CD4-positive, alpha-beta T cell treated with Interleukin-10 for 1 hour (primary cell): ENCODE measurements at places on chromosomes 11 and 22.

GRCh38 chr11:30155428-30155827 is 75.4 kb upstream of the FSHB start:
- no peak for DNase-seq

DNA sequence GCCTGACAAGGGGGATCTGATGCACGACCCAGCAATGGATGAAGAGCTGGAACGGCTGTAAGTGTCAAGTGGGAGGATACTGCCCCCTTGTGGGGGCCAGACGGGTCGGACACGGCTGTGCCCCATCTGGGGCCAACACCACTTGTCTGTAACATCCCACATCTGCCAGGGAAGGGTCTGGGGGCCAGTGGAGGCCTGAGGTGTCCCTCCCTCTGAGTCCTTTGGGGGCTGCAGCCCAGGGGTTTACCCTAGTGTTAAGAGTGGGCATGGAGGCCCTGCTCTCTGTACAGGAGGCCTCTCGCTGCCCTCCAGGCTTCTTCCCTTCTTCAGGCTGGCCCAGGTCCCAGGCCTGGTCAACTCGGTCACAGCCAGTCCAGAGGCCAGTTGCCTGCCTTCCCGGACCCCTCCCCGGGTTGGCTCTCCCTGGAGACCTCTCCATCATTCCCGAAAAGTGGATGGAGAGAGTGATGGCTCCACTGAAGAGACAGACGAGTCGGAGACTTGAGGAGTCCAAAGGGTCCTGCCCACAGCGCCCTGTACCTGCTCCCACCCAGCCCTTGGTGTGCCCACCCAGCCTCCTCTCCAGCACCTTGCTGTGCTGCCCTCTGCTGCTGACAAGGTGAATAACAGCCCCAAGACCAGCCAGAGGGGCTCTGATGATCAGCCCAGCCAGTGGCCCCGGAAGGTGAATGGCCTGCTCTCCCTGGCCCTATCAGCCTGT is 15.4 kb downstream of the ARFGAP2 start:
- DNase-seq: peak; percentile 63

- DNase-seq: peak; percentile 86
These were observed 84.4 kb upstream of the SEPTIN5 start for GRCh38 chr22:19629720-19630419.

GRCh38 chr11:66136752-66137123 is 66.7 kb downstream of the PACS1 start:
- DNase-seq: no peak

GRCh38 chr11:121688055-121688491 is 235.3 kb upstream of the SORL1-AS1 start:
- DNase-seq: no peak

DNA sequence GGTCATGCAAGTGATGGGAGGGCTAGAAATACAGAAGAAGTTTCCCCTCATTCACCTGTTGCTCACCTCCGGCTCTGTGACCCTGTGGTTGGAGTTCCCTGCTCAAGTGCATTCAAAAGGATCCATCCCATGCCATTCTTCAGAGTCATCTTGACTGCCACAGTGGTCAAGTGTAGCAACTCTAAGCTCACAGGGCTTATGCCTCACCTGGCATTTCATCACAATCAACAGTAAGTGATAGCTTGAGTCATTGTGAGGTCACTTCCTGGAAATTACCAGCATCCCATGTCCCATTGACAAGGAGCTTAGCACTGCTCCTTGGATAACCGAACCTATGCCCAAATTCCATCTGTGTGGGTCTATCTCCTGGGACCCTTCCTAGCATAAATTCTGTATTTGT is 55.6 kb downstream of the OR4C45 start:
- DNase-seq: no peak

DNA sequence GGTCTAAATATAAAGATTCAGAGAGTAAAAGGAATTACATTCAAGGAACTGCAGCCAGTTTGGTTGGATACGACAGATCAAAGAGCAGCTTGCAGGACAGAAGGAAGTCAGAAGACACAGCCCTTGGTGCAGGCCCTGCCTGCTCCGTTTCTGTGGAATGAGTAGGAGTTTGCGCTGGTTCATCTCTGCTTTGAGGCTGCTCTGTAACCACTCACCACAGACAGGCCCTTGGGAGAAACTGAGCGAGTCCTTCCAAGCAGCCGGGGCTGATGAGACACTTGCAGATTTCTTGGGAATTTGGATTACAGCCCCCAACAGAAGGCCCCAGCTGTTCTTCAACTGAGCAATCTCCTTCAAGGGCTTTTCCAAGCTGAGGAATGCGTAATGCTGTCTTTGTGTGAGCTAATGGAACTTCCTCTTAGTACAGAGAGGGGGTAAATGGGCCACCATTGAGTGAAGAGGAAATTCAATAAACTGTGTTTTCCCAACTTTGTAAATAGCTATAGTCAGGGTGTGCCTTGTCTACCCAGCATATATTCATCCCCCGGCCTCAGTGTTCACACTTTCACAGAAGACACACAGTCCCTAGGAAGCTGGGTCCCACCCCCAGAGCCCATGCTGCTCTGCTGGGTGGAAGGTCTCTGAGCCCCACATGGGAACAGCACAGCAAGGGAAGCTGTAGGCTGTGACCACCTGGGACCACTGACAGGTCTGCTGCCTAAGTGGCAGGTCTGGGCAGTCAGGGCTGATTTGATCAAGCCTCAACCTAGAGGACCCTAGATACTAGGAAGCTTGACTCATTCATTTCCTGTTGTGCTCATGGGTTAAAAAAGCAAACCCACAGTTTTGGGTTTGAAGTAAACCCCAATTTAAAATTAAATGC is 16.6 kb downstream of the IL10RA start:
- DNase-seq: peak; percentile 56

GRCh38 chr22:24791362-24791761 is 14.6 kb upstream of the SGSM1 start:
- DNase-seq: no peak

DNA sequence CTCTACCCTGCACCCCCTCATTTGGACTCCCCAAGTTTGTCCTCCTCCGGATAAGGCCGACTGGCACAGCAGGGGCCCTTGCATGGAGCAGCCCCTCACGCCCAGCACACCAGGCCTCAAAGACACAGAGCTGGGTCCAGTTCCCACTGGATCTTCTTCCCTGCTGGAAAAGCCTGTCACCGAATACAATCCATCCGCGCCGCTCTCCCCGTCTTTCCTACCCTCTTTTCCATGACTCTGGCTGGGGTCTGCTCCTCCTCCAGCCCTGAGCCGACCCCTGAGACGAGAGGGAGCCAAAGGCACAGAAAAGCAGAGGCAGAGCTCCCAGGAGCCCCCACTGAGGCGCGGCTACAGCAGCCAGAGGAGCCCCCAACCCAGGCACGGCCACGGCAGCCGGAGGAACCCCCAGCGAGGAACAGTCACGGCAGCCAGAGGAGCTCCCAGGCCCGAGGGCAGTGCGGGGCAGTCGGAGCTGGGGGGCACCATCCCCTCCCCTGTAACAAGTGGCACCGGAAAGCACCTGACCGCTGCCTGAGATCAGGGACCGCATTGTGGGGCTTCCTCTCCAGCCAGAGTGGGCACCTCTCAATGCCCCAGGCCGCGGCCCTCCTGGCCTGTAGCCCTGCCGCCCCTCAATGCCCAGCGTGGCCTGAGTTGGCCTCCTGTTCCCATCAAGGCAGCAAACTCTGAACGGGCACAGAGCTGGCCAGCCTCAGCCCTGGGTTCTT is 12.0 kb downstream of the ALG12 start:
- no peak for DNase-seq

- DNase-seq: no peak
These were observed 91.0 kb downstream of the TMPRSS5 start for GRCh38 chr11:113615098-113615497.

DNA sequence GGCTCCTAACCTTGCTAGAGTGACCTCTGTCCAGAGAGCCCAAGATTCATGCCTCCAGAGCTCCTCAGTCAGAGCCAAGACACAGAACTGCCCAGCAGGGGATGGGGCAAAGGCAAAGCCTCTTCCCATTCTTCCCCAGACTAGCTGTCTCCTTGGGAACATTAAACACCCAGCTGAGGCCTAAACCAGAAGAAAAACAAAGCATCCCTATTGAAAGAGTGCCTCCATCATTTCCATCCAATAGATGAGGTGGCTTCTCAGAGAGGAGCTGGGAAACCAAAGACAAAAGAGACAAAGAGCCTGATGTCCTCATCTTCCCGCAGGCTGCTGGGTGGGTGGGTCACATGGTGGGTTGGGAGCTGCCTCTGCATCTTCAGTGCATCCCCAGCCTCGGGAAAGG is 37.4 kb downstream of the COMMD9 start:
- DNase-seq: no peak

- DNase-seq: no peak
These were observed 374 bp downstream of the NLRP10 start for GRCh38 chr11:7964873-7965272.

DNA sequence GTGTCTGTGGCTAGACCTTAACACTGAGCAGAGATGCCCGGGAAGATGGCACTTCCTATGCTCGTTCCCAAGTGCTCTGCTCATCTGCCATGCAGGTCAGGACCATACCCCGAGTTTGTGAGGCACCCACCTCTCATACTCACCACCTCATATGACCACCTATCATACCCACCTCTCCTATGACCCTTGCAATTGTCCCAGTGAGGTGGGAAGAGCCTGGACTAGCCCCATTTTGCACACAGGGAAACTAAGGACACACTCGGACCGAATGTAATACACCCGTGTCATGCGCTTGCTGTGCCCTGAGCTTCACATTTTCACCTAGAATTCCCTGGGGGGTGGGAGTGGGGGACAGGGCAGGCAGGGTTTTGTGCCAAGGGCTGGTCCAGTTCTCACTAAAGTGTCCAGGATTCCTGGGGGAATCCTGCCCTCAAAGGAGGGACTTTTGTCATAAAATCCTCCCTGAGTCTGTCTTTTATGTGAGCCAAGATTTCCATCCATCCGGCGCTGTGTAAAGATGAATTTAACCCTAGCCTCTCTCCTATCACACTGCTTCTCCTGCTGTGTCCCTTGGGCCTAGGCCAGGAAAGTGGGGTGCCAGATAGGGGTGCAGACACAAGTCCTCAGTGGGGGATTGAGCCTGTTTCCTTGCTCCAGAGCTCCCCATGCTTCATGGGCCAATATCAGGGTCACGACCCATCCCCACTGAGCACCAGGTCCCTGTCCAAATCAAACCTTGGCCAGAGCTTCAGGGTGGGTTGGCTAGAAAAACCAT is 20.0 kb downstream of the TPBGL start:
- DNase-seq: no peak
